NK-92 treated with Interleukin-12 subunit alpha and Interleukin-12 subunit beta, amount 100 ng/mL, for 24 hours (cell line): ENCODE measurements at places on chromosomes 11 and 22.

DNA sequence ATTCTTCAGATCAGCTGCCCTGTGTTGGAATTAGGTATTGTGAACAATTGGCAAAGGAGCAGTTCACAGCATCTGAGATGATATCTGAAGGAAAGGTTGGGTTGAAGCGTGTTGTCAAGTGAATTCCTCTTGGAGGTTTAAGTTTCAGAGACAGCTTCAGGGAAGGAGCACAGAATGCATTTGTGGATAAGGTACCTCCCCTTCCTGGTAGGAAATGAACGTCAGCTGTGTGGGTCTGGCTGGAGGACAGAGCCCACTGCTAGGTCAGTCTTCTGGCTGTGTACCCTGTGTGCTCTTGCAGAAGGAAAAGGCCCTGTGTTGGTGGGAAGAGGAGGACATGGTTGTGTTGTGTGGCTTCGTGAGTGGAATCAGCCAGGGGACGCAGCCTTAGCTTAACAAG, 88.1 kb upstream of the GAL start:
- DNase-seq: no peak

DNA sequence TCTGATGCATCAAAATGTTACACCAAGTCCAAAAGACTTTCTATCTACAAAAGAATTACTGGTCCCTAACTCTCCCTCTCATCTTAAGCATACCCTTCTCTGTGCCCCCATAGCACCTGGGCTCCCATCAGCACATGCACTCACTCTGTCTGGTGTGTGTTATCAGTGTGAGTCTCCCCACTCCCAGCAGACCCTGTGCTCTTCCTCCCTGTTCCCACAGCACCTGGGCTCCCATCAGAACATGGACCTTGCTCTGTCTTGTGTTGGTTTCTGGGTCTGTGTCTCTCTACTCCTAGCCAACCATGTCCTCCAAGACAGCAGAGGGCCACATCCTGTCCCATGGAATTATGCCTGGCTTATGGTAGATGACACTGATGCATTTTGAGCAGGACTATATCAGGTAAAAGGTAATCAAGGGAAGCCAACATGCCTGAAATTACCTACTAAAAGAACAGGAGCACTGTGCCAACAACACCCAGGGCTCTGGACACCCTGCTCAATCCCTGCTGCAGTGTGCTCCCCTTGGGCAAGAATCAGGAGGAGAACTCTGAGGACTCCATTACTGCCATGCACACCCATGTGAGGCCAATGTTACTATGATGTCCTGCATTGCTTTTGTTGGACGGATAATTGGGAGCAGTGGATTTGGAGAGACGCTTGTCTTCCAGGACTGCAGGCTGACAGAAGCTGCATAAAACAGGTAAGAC, 34.3 kb downstream of the GAB4 start:
- DNase-seq: no peak

DNA sequence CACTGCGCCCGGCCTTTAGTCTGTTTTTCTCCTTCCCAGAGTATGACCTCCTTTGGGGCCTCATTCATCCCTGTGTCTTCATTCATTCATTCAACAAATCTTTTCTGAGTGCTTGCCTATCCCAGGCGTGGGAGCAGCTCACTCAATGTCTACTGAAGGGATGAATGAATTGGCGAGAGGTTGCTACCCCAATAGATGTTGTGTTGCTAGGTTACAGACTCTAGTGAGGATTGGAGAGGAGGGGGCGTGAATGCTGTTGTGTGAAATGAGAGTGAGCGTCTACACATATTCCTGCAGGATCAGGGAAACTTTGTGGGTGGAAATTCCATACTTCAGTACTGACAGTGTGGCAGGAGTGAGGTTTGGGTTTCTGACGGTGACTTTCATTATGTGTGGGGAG, 55.5 kb upstream of the EP300 start:
- DNase-seq: no peak

DNA sequence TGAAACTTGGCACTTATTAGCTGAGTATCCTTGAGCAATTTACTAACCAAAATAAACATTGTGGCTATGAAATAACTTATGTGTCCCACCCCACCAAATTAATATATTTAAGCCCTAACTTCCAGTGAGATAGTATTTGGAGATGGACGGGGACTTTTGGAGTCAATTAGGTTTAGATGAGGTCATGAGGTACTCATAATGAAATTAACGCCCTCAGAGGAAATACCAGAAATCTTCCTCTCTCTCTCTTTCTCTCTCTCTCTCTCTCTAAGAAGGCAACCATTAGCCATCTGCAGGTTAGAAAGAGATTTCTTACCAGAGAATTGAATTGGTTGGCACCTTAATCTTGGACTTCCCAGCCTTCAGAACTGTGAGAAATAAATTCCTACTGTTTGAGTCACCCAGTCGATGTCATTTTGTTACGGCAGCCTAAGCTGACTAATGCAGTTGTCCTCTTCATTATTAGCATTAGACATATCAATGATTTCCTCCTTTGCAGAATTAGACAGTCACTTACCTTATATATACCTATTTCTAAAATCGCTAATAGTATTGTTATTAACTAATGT, 1284.0 kb downstream of the FAM181B start:
- no peak for DNase-seq

- no peak for DNase-seq
Observed at GRCh38 chr11:94583213-94583865, 16.2 kb downstream of the PIWIL4 start.

DNA sequence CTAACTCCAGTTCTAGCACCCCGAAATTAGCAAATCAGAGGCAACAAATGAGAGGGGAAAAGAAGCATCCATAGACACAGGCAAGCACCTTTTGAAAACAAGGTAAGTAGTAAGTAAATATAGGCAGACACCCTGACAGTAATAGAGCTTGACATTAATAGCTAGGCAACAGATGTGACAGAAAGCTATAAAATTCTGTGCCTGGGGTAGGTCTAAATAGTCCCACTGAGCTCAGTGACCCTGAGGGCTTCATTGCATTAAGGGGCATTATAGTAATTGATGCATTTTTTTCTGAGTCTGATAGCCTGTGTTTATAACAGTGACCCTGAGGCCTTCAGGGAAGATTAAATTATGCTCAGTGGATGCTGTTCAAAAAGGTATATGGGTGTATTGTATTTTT, 197.1 kb downstream of the HIPK3 start:
- DNase-seq: no peak

GRCh38 chr11:29435421-29435820, 581.4 kb downstream of the KCNA4 start:
- no peak for DNase-seq

DNA sequence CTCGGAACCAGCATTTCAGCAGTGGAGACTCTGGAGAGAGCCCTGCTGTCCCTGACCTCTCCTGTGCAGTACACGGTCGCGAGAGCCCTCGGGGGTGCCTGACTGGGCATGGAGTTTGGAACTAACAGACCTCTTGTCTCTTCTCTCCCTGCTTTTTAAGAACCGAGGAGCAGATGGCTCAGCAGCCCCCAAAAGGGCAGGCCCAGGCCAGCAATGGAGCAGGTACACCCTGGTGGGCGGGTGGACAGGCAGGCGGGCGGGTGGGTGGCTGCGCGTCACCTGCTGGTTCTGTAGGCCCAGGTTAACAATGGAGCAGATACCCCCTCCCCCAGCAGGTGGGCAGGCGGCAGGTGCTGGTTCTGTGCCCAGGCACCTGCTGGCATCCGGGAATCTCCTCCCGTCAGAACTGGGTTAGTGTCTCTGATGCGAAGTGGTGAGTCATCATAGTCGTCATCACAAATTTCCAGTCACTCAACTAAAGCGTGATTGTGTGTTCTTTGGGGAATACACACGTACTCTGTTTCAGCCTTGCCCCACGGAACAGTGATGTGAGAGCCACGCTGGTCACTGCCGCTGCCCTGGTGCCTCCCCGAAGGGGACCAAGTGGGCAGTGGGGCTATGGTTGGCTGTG, 41.1 kb downstream of the GRAMD4 start:
- DNase-seq: no peak

- no peak for DNase-seq
Observed at GRCh38 chr11:130034236-130034635, 31.6 kb upstream of the PRDM10 start.
